Pulmonary artery endothelial cell (primary cell): ENCODE measurements at places on chromosomes 3 and 15. TPM values are rescaled to one million over a fixed set of nuclear protein-coding genes. Genes with fewer than 3 reads are reported as not detected.

DNA sequence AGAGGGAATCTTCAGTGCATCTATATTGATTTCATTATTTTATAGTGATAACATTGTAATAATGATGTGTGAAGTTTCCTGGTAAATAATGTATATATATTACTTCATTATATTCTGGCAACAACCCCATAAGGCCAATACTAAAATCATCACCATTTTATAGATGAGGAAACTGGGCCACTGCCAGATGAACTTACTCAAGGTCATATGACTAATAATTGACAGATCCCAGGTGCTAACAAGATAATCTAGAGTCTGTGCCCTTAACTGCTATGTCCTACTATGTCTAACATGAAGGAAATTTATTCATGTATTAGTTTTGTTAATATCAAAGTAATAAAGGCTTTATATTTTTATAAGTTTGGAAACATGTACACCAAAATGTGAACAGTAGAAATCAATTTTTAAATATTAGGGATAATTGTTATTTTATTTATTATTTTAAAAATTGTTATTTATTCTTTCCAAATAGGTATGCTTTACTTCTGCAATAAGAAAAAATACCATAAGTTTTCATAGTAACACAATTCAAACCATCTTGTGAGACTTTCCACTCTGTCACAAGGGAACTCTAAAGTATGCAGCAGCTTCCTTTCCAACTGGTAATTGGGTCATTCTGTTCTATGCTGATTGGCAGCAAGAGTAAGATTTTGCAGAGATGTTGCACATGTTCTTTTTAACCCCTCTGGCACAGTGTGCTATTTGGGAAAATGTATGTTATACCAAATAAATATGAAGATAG is 90.8 kb upstream of the CMC1 start:
- no peak for DNase-seq

- DNase-seq, result no peak
These were observed 8.0 kb downstream of the ESYT3 start for GRCh38 chr3:138442433-138442832.

- DNase-seq, result no peak
These were observed 245.2 kb upstream of the ARPP21 start for GRCh38 chr3:35393901-35394799.

DNA sequence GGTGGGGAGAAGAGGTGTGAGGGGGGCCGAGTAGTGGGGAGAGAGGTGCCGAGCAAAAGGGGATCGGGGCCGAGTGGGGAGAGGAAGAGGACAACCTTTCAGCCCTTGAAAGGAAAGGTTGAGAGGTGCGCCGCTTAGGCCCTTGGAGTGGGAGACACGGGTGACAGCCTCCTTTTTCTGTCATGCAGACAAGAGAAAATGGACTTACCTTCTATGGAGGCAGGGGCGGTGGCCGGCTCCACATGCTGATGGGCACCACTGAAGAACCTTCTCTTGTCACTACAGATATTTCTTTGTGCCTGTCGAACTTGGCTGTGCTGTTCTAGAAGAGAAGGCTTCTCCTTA is 421 bp downstream of the KLHL18 start:
- no peak for DNase-seq

- DNase-seq, result no peak
These were observed 85.4 kb downstream of the WDR76 start for GRCh38 chr15:43912208-43912607.

DNA sequence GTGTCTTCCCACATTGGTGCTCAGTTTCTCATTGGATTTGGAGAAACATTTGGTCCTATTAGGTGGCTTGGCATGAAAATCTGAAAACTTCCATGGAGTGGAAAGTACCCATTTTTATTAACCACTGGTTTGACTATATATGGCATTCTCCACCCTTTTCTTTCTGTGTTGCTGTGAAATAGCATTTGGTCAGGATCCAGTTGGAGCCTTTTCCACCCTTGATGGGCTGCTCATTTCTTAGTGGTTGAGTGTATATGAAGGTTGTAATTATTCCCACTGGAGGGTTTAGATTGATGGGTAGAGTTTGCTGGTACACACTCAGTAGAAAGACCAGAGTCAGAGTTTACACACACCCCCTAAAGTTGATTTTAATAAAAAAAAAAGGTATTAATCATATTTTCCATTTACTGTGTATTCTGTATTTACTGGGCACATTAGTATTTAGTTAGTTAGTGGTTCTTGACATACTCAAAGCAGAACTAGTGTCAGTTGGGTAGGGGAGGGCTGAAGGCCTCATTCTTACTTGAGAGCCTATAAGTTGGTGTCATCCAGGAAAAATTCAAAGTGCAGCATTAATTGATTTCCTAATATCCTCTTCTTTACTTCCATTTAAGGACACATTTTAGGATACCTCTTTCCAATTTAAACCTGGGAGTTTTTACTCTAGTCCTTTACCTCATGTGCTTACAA is 69.5 kb downstream of the FLNB start:
- no peak for DNase-seq

GRCh38 chr15:68844856-68845550 is 24.3 kb upstream of the ANP32A start:
- no peak for DNase-seq

DNA sequence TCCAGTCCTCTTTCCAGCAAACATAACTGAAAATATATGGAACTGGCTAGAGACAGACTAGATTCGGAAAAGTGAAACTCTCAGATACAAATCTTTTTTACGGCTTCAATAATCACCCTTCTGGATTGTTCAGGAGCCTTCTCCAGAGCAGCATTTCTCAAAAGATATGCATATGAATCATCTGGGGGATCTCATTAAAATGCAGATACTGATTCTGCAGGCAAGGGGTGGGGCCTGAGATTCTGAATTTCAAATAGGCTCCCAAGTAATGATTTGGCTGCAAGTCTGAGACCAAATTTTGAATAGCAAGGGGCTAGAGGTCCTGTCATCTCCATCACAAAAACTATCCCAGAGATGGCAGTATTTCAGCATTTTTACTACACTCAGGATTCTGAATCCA is 165.4 kb downstream of the CTNNB1 start:
- DNase-seq, result no peak

The C15orf61 gene
- 1.9 and 2.7 TPM in 2 replicates for total RNA-seq

The IL20RB gene
- total RNA-seq, result 0.42 and 0.53 TPM in 2 replicates
